ENCODE measurements at places on chromosomes 2 and 18. TPM values are rescaled to one million over a fixed set of nuclear protein-coding genes. Genes with fewer than 3 reads are reported as not detected.

Gene TAF4B
- 7.8 TPM for total RNA-seq

Gene ACTG2
- total RNA-seq = 53.9 TPM

Gene HTR2B
- total RNA-seq = 1.0 TPM

Gene COL3A1
- 7,166 TPM for total RNA-seq

Gene POTEI
- 0.22 TPM for total RNA-seq

Gene DQX1
- total RNA-seq = 0.55 TPM

Gene DPP4
- total RNA-seq = 12.3 TPM

Gene KCNJ13
- total RNA-seq = 8.2 TPM
